Spinal cord (tissue), 10 donors: ENCODE measurements at places on chromosomes 12 and 14. TPM values are rescaled to one million over a fixed set of nuclear protein-coding genes. Genes with fewer than 3 reads are reported as not detected.

Gene HOXC10
- 9.2 TPM for total RNA-seq

Gene A2M
- 175 TPM for total RNA-seq

Gene LARP4
- total RNA-seq, result 31.9 TPM

Gene FKBP3
- 65.0 TPM for total RNA-seq

Gene SCNN1A
- 1.3 TPM for total RNA-seq

Gene LMO3
- total RNA-seq, result 56.1 TPM

Gene TEX52
- not detected for total RNA-seq

Gene SLC15A5
- total RNA-seq, result 0.10 TPM

Gene PIGH
- 21.1 TPM for total RNA-seq

Gene HELB
- 6.7 TPM for total RNA-seq

Gene TAS2R9
- 1.4 TPM for total RNA-seq

DNA sequence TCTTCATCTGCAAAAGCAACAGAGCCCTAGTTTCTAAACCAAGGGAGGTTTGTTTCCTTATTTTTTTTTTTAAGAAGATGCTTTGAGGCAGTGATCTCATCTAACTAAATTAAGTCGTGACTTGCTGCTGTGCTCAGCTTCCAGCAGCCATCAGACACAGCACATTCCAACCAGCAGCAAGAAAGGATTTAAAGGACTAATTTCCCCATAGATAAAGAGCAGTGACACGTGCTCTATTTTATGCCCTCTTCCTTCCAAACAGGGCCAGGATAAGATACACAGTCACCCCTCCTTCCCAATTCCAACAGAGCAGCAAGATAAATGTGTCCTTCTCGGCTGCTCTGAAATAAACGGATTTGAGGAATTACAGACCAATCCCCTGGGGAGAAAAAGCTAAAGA, 81.7 kb downstream of the PRKAB1 start:
- DNase-seq, result peak; percentile 22

DNA sequence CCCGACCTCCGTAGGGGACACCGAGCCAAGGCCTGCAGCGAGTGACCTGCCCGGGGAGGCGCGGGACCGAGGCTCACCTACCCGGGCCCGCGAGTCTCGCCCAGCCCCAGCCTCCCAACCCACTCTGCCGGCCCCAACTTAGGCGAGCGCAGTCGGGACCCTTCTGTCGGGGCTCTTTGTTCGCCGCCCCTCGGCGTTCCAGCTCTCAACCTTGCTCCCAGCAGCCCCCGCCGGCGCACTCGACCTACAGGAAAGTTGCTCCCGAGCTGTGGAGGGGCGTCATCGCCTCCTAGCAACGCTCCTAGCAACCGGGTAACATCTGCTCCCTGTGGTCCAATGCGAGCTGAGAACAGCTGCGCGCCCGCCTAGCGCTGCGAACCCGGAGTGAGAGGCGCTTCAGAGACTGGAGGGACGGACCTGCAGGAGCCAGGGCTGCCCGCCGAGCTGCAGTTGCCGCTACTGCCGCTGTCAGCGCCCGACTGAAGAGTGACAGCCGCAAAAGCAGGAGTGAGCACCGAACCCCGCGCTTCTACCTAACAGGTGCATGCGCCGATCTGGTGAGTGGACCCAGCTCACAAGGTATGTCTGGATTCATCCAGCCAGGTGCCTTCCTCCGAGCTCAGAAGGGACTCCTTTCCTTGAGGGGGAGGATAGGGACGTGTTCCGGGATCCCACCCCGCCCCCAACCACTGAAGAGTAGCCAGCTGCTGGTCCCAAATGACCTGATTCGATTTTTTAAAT, 355.0 kb downstream of the SNAPC1 start:
- DNase-seq, result peak; percentile 86

- DNase-seq, result no peak
Observed at GRCh38 chr14:93906341-93907329, 20.5 kb upstream of the FAM181A start.

GRCh38 chr12:130118181-130118580, 44.1 kb upstream of the FZD10 start:
- no peak for DNase-seq

DNA sequence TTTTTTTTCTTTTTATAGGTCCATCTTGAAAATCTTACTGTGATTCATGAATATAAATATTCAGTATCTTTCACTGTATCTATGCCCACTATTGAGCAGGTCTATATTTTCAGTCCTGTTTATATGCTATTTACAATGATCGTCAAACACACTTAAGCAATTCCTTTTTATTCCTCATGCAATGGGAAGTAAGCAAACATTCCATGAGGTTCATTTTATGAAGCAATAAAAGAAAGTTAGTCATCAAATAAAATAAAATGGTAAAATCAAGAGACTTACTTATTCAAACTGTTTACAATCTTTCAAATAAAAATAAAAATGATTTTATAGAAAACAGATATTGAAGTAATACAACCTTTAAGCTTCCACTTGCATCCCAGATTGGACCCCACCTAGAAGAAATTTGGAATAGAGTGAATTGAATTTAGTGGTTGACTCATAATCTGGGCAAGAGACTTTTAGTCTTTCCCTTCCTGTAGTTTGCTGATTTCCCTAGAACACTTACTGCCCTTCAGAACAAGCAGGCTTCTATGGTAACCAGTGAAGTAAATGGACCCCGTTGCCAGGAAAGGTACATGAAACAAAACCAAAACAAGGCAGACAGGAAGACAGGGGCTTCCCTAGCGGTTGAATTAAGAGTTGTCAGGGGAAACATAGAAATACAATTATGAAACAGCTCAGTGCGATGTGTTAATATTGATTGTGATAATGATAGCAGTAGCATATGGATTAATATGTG, 241.0 kb upstream of the ATP2B1 start:
- DNase-seq, result no peak

DNA sequence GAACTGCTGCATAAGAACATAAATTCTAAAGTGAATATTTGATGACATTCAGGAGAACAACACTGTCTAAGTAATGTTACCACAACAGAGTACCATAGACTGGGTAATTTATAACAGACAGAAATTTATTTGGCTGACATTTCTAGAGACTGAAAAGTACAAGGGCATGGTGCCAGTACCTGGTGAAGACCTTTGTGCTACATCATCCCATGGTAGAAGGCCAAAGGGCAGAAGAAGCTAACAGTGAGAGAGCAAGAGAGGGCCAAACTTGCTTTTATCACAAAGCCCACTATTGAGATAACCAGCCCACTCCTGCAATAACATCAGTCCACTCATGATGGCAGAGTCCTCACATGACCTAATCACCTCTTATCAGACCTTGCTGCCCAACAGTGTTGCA, 88.8 kb downstream of the FIGNL2 start:
- no peak for DNase-seq

DNA sequence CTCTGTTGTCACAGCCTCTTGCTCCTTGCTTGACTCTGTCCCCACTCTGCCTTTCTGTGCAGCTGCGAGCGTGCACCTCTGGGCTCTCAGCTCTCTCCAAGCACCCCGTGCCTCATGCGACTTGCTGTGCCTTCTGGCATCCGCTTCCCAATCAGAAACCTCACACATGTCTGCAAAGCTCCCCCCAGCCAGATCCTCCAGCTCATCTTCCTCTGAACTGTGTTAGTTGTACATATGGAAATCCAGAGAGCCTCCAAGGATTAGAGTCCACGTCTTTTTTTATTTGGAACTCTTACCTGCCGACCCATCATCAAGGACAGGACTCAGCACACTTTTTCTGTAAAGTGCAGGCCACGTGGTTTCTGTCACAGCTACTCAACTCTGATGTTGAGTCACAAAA, 70.5 kb downstream of the ANO2 start:
- DNase-seq, result no peak

DNA sequence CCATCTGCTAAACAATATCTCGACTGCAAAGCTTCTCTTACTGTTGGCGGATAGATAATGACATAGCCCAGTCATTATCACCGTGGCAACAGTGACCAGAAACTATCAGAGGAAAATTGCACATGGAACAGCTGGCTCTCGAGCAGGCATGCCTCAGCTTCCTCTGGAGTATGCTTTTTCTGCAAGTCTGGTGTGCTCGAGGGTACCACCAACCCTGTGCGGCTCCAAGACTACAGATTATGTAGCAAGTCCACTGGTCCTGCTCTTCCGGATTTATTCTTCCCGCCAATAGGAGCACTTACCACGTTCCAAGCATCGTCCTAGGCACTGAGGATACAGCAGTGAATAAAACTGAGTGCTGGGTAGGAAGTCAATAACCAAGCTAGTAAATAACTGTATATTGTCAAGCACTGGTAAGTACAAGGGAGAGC, 1.4 kb upstream of the GLRX5 start:
- peak; percentile 55 for DNase-seq

DNA sequence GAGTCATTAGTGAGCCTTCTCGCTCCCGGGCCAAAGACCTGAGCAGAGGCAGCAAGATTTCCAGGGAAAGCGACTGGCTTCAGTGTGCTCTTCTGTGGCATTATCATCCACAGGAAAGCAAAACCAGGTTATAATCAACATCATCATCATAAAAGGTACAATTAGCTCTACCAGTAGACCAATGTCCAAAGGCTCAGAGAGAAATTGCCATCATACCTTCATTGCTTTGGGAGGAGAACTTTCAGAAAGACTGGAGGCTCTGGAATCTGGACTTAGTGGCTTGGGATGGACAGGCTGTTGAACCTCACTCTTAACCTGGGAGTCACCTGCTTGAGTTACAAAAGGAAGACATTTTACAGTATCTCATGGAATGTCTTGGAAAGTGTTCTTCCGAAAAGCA, 25.1 kb upstream of the CERS5 start:
- DNase-seq, result no peak

DNA sequence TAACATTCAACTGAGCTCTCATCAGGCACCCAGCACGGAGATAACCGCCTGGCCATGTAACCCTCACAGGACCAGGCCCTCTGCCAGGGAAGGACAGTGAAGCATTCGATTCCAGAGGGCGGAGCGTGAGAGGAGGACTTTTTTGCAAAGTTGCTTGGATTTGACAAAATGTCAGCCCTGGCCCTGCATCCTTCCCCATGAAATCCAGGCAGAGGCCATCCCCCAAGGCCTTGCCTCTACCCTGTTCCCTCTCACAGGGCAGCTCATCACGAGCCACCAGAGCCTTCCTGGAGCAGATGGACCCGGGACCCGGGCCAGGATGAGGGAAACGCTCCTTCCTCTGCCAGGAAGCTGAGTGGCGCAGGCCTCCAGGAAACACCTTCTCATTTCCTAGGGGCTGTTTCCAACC, 17.0 kb downstream of the CAMKK2 start:
- DNase-seq, result no peak

- no peak for DNase-seq
Observed at GRCh38 chr14:90608281-90608680, 207.9 kb downstream of the TTC7B start.

DNA sequence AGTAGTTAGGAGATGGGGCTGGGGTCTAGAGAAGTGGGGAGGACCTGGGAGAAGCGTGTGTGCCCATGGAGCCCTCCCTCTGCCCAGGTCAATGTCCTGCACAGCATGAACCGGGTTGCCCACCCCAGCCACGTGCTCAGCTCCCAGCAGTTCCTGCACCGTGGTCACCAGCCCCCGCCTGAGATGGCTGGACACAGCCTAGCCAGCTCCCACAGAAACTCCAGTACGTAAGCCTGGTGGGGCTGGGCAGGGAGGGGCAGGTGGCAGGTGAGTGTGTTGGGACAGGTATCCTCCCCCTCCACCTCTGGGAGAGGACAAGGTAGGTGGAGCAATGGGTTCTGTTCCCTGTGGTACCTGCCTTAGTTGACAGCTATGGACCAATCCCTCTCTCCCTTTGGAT, 20.7 kb downstream of the CLSTN3 start:
- DNase-seq, result no peak

- DNase-seq, result no peak
Observed at GRCh38 chr12:92764831-92765230, 62.0 kb downstream of the PLEKHG7 start.

- no peak for DNase-seq
Observed at GRCh38 chr12:3241621-3242020, 164.4 kb downstream of the TSPAN9 start.

- DNase-seq, result peak; percentile 18
Observed at GRCh38 chr14:21840765-21841164, 167.1 kb upstream of the OR4E1 start.

DNA sequence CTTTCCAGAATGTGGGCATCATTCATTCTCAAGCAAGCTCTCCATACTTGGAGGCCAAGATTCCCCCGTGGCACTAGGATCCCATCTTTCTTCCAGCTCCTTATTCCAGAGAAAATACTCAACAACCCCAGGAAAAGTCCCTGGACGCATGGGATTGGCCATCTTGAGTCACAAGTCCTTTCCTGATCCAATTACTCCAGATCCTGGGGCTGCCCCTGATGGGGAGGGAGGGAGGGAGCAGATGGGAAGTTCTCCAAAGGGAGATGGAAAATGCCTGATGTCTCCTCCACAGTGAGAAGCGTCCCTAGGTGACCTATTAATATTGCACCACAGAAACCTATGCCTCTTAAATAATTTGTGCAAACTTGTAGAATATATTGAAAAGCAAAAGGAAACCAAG, 12.4 kb upstream of the KCNK13 start:
- DNase-seq, result no peak

DNA sequence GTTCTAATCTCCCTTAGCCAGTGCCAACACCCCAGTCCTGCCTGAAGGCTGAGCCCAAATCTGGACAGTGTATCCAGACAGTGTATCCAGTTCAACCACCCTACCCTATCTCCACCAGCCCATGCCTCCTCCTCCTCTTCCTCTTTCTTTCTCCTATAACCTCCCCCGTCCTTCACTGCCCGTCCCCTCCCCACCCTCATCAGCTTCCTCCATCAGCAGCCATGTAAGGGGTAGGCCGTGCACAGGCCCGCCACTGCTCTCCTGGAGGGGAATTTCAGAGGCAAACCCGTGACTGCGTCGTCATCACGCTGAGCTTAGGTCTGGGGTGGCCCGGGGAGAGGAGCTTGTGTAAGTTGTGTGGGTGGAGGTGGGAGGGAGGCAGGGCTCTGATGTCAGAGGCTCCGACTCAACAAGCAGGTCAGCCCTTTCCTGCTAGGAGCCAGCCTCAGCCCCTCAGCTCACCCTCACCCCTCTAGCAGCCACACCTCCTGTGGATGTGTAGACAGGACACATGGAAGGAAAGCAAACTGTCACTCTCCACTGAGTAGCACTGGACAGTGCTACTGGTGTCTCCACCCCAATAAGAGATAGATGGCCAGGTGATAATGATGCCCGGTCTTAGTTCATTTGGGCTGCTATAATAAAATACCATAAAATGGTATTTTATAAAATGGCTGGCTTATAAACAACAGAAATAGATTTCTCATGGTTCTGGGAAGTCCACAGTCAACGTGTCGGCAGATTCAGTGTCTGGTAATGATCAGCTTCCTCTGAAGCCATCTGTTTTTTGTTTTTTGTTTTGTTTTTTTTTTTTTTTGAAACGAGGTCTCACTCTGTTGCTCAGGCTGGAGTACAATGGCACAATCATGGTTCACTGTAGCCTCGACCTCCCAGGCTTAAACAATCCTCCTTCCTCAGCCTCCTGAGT, 50.5 kb downstream of the IRF2BPL start:
- no peak for DNase-seq

- DNase-seq, result no peak
Observed at GRCh38 chr14:73462048-73462715, 3.8 kb upstream of the NUMB start.

DNA sequence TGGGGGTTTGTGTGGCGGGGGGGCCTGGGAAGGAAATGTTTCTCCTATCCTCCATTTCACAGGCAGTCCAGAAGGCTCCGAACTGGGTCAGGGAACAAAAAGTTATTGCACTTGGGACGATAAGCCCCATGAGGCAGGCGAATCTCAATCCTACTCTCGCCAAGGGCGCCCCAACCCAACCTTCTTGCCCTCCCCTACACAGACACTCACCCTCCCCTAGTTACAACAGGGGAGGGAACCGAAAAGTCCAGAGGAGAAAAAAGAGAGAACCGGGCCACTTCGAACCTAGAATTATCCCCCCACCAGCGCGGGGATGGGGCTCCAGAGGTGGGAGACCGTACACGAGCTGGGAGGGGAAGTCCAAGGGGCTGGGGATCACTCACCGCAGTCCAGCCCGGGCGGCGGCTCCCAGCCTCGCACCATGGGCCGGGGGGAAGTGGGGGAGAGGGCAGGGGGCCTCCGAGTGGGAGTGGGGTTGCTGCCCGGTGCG, 357 bp downstream of the HOMEZ start:
- DNase-seq, result no peak
